ENCODE measurements at places on chromosomes 11 and 22. TPM values are rescaled to one million over a fixed set of nuclear protein-coding genes. Genes with fewer than 3 reads are reported as not detected.

- no peak for DNase-seq
Observed at GRCh38 chr11:102882389-102883024, 7.7 kb upstream of the MMP12 start.

DNA sequence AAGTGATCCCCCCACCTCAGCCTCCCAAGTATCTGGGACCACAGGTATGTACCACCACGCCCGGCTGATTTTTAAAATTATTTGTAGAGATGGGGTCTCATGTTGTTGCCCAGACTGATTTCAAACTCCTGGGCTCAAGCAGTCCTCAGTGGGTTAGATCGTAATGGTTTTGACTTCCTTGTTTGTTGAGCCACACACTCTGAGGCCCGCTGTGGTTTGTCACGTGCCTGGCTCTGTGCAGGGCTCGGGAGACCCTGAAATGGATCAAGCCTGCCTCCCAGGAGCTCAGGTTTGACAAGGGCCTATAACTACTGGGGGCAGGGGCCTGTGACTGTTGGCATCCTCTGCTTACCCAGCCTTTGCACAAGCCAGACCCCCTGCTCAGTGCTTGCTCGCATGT, 68.1 kb downstream of the MPPED1 start:
- DNase-seq: peak; percentile 5

Gene UBQLN3
- total RNA-seq: not detected

- DNase-seq: no peak
Observed at GRCh38 chr11:44203270-44204043, 106.5 kb downstream of the ALX4 start.

Gene SOX6
- total RNA-seq: not detected

- DNase-seq: no peak
Observed at GRCh38 chr22:39284983-39285382, 34.4 kb downstream of the RPL3 start.
